ENCODE measurements at places on chromosomes 1 and 21.

DNA sequence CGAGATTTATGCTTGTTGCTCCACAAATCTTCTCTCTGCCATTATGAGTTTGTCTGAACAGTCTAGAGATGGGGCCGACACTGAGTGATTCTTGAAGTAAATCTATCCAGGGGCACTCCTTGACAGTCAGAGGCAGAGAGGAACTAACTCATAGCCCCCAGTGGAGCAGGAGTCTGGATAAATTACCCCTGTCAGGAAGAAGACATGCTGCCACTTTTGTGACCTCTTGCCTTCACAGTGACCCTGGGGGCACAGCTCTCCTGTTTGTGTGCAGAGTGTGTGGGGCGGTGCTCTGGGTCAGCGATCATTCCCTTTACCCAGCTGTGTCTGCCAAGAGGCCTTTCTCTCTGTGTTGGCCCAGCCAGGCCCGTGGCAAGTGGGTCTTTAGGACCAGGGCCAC lies 29.5 kb downstream of the PEX14 start:
- no peak for DNase-seq

GRCh38 chr21:30758306-30758705 lies 3.1 kb upstream of the KRTAP21-1 start:
- no peak for DNase-seq

DNA sequence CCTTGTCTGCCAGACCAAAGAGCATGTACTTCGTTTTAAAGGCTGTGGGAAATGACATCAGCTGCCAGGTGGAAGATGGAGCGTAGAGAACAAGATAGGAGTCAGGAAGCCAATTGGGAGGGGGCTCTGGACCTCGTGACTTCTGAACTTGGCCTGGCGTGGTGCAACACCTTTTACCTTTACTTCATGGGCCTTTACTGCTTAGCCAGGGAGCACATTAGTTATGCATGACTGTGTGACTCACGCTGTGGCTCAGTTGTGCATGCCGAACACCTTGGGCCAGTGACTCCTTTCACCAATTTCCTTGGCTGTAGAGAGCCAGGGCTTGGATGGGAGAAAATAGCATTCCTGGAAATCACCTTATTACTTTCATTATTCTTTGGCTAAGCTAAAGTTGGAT lies 7.2 kb downstream of the XCL1 start:
- DNase-seq, result no peak

DNA sequence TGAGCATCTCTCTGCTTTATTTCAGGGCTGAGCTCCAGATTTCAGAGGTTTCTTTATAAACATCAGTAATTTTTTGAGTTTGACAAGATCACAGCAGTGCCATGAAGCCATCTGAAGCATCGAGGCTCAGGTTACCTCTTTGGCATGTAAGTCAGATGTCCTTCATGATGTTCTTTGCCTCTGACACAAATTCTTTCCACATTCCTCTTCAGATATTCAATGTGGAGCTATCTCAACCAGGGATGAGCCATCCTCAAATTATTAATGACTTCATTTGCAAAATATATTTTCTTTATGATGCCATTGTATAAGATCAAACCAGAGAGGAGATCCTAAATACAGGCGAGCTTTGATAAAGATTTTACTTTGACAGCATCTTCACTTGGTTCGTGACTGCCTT lies 256.7 kb downstream of the COL11A1 start:
- DNase-seq, result no peak

GRCh38 chr1:155970531-155971167 lies 7.7 kb downstream of the ARHGEF2 start:
- DNase-seq, result no peak

GRCh38 chr1:209742409-209743144 lies 13.3 kb upstream of the TRAF3IP3 start:
- no peak for DNase-seq

DNA sequence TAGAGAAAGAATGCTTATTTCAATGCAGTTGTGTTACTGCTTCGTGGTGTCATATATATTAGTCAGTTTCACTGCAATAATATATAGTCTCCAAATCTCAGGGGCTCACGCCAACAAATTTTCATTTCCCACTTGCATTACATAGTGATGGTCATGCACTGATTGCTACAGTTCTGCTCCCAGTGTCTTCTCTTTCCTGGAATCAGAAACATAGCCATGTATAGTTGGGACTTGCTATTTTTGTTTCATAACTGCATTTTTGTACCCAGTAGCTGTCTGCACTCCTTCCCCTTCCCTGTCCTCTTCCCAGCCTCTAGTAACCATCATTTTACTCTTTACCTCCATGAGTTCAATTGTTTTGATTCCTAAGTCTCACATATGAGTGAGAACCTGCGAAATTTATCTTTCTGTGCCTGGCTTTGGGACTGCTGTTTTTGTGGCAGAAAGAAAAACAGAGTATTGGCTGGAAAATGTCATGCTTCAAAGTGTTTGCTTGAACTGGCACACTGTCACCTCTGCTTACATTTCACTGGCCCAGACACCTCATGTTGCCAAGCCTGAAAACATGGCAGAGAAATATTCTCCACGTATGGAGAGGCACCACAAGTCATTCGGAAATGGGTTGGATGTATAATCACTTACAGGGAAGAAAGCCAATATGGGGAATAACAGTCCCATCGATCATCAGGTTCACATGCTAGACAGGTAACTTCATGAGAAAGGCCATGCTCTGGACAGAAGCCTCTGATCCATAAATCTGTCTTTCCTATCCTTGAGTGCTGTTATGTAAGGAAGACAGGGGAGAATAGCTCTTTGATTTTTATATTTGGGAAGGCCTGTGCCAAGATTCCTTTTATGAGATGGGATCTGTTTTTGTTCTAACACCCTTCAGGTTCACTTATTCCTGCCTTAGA lies 60.4 kb upstream of the BACH1 start:
- DNase-seq, result no peak

DNA sequence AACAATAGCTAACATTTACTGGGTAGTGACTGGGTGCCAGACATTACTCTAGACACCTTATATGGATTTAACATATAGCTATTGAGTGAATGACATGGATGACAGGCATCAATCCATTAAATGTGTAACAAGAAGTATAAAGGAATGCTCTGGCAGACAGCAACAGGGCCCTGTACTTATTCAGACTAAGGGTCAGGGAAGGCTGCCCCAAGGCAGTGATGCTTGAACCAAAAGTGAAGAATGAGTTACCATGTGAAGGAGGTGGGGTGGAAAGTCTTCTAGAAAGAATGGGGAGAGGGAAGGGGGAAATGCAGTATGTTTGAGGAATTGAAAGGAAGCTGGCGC lies 8.3 kb upstream of the PTPRF start:
- no peak for DNase-seq

DNA sequence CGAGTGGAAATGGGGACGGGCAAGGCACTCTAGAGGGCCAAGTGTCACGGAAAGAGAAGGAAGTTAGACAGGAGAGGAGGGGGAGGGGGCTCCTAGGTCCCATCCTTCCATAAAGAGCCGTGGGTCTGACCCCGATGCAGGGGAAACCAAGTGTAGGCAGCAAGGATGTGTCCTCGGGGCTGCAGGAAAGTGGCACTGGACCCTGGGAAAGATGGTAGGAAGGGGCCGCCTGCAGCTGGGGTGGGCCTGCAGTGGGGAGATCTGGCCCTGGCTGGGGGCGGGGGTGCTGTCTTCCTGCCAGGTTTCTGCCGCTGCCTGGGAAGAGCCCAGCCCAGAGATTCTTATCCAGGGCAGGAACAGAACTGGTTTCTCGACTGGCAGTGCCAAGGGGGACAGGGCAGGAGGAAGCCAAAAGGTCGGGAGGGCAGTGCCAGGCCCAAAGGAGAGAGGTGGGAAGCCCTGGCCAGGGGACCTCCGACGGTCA lies 12.9 kb downstream of the CRABP2 start:
- no peak for DNase-seq
